ENCODE measurements at places on chromosomes 4 and X.

GRCh38 chrX:42384956-42385355 lies 393.0 kb downstream of the PPP1R2C start:
- DNase-seq, result no peak

GRCh38 chrX:15680401-15680800 lies 15.8 kb upstream of the CLTRN start:
- no peak for DNase-seq

DNA sequence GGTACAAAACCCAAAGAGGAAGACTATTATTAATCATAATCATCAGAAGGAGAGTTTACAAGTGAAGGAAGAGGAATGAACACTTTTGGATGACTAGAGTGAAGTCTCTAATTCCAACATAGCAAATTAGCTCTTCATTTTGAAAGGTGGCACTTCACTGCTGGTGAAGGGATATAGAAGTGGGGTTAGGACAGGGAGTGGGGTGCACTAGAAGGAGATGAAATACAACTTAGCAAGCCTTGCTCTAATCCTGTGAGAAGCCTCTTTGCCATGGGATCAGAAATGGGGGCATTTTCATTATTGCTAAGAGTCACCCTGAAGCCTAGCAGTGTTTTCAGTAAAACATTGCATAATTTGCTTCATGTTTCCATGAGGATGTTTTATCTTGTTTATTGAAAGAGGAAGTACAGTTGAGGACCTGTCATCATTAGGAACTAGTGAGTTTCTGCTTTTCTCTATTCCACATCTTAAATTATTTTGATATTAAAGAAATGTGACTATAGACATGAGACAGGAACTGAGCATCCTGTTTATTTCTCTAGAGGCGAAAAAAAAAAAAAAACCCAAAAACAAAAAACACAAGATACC lies 9.3 kb upstream of the GRPR start:
- DNase-seq, result no peak

GRCh38 chrX:92230628-92231027 lies 451.5 kb downstream of the PCDH11X start:
- no peak for DNase-seq

GRCh38 chr4:83259586-83259985 lies 25.0 kb downstream of the COQ2 start:
- DNase-seq, result no peak

- no peak for DNase-seq
Observed at GRCh38 chr4:140091305-140091704, 62.7 kb downstream of the MAML3 start.

DNA sequence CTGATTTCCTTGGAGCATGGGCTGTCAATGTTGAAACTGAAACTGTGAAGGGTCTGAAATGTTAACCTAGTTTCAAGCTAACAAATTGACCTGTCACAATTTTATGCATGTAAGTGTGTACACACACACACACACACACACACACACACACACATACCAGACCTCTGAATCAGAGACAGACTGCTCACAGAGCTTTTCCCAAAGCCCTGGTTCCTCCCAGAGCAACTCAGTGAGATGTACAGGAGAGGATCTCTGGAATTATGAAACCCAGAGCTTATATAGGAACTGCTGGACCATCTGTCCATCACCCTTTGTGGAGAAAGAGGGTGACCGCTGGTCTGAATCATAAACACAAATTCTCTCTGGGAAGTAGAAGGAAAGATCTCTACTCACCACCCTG lies 228.1 kb upstream of the PRPS2 start:
- DNase-seq, result no peak

GRCh38 chrX:110183314-110183713 lies 134.6 kb downstream of the AMMECR1 start:
- no peak for DNase-seq

DNA sequence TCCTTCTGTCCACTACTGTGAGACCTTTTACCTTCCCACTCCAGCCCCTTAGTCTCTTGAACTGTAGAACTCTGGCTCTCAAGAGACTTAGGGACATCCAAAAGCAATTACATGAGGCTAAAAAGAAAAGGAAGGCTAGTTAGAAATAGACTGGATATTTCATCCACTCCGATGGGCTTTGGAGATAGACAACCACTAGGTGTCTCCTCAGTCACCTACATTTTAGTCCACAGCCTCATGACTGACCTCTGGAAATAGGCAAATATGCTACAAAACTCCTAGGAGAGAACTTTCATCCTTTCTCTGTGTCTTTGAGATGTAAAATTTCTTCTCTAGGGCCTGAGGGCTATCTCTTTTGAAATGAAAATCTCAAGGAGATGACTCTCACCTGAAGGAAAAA lies 45.1 kb upstream of the LAMP2 start:
- no peak for DNase-seq

- no peak for DNase-seq
Observed at GRCh38 chr4:70515367-70516250, 2.8 kb upstream of the AMTN start.

GRCh38 chr4:148054275-148054674 lies 322.4 kb downstream of the ARHGAP10 start:
- no peak for DNase-seq

GRCh38 chr4:183240581-183241321 lies 79.3 kb downstream of the CLDN22 start:
- no peak for DNase-seq
